Activated CD4-positive, alpha-beta T cell treated with anti-CD3 and anti-CD28 coated beads, Interleukin-2, amount 10 ng/mL, durations not matched to agents 24 days and 14 days (primary cell): ENCODE measurements at places on chromosomes 7 and 10. TPM values are rescaled to one million over a fixed set of nuclear protein-coding genes. Genes with fewer than 3 reads are reported as not detected.

The ACTL6B gene
- not detected in 2 replicates for total RNA-seq

The CALHM1 gene
- not detected in 2 replicates for total RNA-seq

The CLDN4 gene
- not detected in 2 replicates for total RNA-seq

The DNAJC1 gene
- total RNA-seq = 22.1 and 22.4 TPM in 2 replicates

The GPC2 gene
- 6.3 and 7.9 TPM in 2 replicates for total RNA-seq

The LEP gene
- not detected in 2 replicates for total RNA-seq

The CACNB2 gene
- total RNA-seq = not detected in 2 replicates

The HTRA1 gene
- total RNA-seq = not detected in 2 replicates

The KLF14 gene
- total RNA-seq = not detected in 2 replicates

The SLIT1 gene
- total RNA-seq = 0.17 and 0.26 TPM in 2 replicates

The IKZF1 gene
- total RNA-seq = 282 and 292 TPM in 2 replicates

The OIT3 gene
- not detected in 2 replicates for total RNA-seq

The TNKS2 gene
- 27.5 and 28.8 TPM in 2 replicates for total RNA-seq

The EFCAB10 gene
- not detected in 2 replicates for total RNA-seq
